ENCODE measurements at places on chromosomes 6 and 20.

DNA sequence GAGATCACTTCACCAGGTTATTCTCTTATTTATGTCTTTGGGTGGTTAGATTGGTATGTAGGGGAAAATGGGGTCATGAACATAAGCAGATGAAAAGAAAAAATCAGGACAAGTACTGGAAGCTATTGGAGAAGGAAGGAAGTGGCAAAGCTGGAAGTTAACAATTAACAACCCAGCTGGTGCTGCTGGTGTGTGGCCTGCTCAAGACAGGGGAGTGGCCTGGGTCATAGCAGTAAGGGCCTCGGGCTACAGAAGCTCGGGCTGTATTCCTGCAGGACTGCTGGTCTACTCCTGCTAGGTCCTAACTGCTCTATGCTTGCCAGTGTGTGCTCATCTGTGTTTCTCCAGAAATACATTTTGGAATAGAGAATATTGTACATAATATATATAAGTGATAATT is 19.6 kb downstream of the MYLIP start:
- DNase-seq, result no peak

DNA sequence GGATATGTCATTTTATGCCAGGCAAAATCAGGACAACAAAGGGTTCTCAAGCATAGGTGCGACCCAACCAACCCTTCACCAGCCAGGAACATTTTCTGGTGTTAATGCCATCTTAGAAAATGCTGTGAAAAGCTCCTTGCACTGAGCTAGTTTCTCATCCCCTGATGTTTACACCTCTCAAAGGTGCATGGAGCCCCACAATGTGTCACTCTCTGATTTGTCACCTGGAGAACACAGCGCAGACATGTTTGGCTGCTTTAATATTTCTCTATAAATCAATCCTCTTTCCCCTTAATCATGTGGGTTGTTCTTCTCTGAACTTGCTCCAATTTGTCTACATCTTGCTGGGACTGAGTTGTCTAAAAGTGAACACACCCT is 244.3 kb downstream of the TSHZ2 start:
- no peak for DNase-seq

DNA sequence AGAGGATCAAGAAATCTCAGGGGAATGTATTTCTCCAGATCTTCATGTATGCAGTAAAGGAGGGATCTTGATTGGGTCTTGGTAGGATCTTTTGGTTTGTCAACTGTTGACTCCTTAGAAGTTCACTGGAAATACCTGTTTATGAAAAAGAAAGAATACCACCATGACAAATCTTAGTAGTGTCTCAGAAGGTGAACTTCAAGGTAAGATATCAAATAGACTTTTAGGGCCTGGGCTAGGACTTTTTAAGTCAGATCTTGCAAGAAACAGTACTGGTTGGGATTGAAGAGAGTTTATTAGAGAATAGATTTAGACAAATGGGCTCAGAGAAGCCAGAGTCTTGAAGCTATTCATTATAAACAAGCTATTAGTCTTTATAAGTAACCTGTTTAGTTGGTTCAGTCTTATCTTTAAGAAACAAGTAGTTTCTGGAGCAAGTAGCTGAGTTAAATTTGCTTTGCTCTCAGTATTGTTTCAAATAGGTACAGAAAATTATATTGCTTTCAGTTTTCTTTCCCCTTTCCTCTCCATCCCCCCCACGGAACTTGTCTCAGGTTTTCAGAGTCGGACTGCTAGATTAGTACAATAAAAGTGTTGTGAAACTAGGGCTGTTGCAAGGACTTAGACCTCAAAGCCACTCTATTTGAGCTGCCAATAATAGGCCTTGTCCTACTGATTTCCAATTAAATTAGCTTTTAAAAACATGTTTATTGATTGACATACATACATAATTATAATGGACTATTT is 529.1 kb upstream of the CITED2 start:
- no peak for DNase-seq

GRCh38 chr6:132365281-132365907 is 35.9 kb downstream of the MOXD1 start:
- DNase-seq, result no peak

DNA sequence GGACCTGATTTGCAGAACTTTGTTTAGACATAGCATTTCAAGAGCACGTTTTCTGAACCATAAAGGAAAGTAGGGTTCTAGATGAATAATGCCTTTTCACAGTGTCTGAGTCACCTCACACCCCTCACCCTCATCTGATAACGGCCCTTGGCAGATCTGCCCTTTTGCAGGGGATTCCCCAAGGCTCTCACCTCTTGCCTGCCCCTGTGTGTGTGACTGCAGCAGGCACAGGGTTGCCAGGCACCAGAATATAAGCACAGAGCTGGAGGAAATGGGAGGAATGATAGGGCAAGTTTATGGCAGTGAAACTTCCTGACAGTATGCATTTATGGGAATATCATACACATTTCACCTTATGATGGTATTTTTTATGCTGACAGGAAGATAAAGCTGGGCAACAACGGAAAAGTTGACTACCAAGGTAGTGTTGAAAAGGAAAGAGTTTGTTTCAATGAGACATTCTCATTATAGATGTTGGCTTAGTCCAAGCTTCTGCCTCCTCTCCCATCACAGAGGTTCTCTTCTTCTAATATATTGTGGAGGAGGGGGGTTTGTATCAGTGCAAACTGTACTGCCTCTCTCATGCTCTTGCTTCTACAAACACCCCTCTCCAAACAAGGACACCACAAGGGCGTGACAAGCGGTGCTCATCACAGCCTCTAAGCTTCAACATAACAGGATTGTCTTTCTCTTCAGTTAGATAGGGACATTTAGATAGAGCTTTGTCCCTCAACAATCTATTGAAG is 101.5 kb upstream of the BACH2 start:
- DNase-seq, result no peak

GRCh38 chr6:16092990-16093389 is 35.9 kb upstream of the MYLIP start:
- DNase-seq, result no peak

GRCh38 chr20:45154183-45154582 is 20.5 kb upstream of the PI3 start:
- DNase-seq, result no peak

- DNase-seq, result no peak
Measured at GRCh38 chr6:49531774-49532569, 18.5 kb upstream of the C6orf141 start.

DNA sequence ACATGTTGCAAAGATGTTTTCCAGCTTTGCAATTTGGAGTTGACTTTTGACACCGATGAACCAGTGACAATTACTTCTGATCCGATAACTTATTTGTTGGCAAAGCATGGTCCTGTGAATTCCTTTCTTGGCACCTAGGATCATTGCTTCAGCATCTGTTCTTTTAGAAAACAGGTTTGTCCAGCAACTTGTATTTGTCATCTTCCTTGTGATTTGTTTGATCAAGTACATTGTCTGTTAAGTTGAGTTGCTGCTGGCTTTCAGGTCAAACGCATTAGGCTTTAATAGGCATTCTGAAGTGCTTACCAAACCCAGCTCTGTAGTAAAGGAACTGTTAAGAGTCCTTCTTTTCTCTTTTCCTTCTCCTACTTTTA is 192.4 kb upstream of the ZNF217 start:
- DNase-seq, result no peak

GRCh38 chr20:18225632-18226031 is 62.7 kb upstream of the ZNF133 start:
- DNase-seq, result no peak

- no peak for DNase-seq
Measured at GRCh38 chr6:94349227-94349626, 929.9 kb upstream of the EPHA7 start.

DNA sequence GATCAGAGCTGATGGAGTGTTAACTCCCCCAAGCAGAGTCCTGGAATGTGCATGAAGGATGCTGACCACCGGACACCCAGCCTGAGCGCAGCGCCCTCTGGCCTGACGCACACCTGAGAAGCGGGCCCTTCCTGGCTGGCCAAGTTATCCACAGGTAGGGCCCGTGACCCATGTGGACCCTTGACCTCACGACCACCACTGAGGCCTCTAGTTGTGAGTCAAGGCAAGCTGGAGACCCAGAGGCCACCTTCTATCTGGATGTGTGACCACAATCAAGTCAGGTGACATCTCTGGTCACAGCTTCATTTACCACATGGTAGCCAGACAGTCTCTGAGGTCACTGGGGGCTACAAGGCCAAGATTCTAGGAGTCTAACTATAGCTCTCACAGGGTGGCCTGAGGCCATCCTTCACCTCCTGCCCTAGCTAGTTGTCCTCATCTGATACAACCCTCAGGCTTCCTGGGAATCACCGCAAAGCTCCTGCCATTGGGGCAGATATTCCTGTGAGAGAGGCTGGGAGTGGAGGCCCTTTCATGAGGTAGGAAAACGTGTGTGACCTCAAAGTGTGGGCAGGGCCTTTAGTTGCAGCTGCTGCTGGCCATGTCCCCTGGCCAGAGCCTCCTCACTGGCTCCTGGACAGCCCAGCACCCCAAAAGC is 53.1 kb downstream of the DSTN start:
- DNase-seq, result no peak

- DNase-seq, result no peak
Measured at GRCh38 chr6:134921721-134922261, 28.1 kb downstream of the ALDH8A1 start.

GRCh38 chr6:168499045-168499650 is 58.2 kb downstream of the SMOC2 start:
- DNase-seq, result no peak

GRCh38 chr20:61599541-61599992 is 347.5 kb downstream of the CDH4 start:
- no peak for DNase-seq

GRCh38 chr20:25529295-25529951 is 55.9 kb downstream of the NINL start:
- no peak for DNase-seq

GRCh38 chr6:129141499-129141898 is 258.6 kb downstream of the LAMA2 start:
- no peak for DNase-seq

DNA sequence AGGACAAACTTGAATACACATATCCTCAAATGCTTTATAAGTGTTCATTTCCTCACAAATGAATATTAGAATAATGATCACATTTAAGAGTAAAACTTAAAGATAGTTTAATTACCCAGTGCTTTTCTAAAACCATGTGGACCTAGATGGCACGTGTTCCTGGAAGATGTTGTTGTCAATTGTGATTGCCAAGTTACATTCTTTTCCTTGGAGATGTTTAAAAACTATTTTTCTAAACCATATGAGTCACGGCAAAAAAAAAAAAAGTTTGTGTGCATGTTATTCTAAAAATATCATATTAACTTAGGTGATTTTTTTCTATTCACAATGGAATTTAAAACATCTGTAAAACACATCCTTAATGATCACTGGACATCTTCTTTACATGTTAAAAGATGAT is 51.1 kb downstream of the RCAN2 start:
- DNase-seq, result no peak

GRCh38 chr6:53960311-53960710 is 150.9 kb upstream of the MLIP start:
- no peak for DNase-seq

- no peak for DNase-seq
Measured at GRCh38 chr6:133802861-133803260, 86.1 kb upstream of the TCF21 start.

- no peak for DNase-seq
Measured at GRCh38 chr20:38833857-38834164, 28.3 kb downstream of the PPP1R16B start.

- no peak for DNase-seq
Measured at GRCh38 chr6:166499350-166500163, 86.9 kb downstream of the RAMACL start.

DNA sequence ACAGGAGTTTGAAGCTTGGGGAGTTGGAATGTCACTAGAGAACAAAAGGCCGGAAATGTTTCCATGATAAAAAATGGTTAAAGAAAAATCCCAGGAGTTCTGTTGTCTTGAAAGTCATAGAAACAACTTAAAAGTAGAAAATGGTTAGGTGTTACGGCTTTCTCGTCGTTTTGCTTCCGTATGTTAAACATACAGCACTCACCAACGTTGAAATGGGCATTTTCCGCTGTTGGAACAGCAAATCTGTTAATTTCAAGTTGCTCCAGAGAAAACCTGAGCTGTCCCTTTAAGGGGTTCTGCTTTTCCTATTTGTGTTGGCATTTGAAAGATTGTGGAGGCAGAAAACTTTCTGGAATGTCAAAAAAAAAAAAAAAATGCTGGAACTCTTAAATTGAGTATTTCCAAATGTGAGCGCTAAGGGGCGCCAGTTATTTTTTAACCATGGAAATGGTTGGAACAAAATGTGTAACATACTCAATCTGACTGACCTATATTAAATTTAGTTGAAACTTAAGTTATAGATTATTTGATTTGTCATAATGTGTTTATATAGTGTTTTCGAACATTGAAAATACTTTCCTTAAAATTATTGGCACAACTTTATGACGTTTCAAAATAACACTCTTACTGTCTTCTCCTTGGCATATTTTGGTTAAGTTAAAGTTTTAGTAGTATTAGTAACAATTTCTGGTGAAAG is 2.2 kb downstream of the QKI start:
- DNase-seq, result no peak

DNA sequence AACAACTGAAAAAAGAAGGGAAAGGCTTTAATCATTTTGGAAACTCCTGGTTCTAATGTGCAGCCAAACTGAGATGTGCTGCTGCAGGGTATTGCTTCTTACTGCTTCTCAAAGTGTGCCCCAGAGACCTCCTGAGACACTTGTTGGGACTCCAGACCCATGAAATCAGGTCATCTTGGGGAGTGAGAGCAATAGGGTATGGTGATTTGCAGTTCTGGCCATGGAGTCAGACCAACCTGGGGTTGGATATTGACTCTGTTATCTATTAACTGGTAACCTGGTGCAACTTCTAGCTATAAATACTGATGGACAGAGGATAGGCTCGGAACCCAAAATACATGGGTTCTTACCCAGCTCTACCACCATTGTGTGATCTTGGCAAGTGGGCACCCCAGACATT is 3.8 kb downstream of the TSPO2 start:
- DNase-seq, result no peak

GRCh38 chr6:56904068-56904467 is 50.8 kb upstream of the BEND6 start:
- no peak for DNase-seq

DNA sequence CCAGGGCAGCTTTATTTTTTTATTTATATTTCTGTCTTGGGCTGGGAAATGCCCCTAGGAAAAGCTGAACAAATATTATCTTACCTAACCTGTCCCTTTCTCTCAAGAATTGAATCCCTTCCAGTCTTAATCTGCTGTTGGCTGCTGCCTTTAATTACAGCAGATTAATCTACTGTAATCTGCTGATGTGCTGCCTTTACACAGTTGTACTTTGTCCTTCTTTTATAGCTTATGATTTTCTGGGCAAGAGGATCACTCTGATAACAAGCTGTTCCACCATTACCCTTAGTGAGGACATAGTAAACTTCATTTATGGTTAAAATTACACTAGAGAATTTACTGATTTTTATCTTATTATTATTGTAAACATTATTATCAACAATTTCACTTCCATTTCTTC is 234.5 kb upstream of the MAN1A1 start:
- no peak for DNase-seq

GRCh38 chr6:140966676-140967075 is 1166.0 kb upstream of the GJE1 start:
- no peak for DNase-seq
